Type B pancreatic cell (in vitro differentiated cells): ENCODE measurements at places on chromosomes 3 and 15. TPM values are rescaled to one million over a fixed set of nuclear protein-coding genes. Genes with fewer than 3 reads are reported as not detected.
A peak's percentile ranks its signal among the peaks of the same experiment; 100 is the strongest.

DNA sequence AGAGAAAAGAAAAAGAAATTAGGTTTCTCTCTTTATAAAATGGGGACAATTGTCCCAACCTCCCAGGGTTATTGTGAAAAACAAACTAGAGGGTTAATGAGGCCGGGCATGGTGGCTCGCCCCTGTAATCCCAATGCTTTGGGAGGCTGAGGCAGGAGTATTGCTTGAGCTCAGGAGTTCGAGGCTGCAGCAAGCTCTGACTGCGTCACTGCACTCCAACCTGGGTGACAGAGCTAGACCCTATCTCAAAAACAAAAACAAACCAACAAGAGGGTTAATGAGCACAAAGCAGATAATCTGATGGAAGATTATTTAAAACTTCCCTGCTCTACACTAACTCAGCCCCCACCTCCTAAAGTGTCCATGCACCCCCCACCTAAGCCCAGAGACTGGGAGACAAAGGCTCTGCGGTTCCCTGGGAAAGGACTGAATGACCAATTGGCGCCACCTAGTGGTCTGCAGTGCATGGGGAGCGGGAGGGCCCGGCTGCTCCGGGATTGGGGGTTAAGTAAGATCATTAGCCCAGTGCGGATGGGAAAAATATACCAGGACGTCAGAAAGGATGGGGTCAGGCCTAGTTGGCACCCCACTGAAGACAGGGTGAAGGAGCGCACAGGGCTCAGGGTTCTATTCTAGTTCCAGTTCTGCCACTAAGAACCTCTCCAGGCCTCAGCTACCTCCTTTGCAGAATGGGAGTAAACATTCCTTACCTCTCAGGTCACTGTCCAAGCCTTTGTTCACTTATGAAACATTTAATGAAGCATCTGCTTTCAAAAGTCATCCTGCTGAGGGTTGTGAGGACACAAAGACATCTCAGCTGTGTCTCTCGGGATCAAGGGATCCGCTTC is 15.6 kb downstream of the PIF1 start:
- DNase-seq = peak; percentile 84

DNA sequence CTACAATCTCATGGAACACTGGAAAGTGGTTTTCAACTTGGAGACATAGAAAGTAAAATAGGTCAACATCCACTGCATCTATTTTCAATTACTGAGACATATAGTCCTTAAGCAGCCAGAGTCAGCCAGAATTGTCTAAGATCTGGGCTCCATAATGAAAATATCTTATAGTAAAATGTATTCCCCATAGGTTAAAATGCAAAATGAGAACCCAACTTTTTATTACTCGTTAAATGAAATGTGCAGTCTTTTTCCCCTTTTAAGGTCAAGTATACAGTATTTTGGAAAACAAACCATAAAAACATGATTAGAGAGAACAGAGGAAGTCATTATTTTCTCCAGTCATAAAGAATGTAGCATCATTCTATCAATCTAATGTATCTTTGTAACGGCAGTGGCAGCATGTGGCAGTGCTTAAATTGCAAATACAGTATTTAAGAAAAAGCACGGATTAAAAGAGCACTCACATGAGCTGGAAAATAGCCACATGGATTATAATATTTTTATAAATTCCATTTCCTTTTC is 64.4 kb upstream of the CPB1 start:
- DNase-seq = no peak

- DNase-seq = no peak
These were observed 74.2 kb upstream of the GAP43 start for GRCh38 chr3:115549071-115549470.

DNA sequence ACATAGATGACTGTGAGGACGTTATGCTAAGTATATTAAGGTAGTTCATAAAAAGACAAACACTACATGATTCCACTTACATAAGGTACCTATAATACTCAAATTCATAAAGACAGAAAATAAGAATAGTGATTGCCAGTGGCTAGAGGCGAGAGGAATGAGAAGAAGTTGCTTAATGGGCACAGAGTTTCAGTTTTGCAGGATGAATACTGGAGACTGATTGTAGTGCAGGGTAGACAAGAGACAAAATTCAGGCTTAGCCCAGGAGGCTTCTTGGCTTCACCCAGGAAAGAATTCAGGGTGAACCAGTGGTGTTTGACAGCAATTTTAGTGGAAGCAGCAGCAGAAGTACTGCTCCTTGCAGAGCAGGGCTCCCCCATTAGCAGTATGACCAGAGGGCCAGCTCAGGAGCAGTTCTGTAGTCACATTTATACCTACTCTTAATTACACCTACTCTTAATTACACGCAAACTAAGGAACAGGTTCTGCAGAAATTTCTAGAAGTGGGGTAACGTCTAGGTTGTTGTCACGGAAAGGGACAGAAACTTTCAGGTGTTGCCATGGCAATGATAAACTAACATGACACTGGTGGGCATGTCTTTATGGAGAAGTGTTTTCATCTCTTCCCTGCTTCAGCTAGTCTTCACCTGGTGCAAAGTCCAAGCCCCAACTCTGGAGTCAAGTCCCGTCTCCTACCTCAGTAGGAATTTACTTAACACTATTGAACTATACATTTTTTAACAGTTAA is 55.2 kb downstream of the TBL1XR1 start:
- no peak for DNase-seq

- DNase-seq = no peak
These were observed 7.2 kb downstream of the TNFAIP8L3 start for GRCh38 chr15:51087513-51087912.

DNA sequence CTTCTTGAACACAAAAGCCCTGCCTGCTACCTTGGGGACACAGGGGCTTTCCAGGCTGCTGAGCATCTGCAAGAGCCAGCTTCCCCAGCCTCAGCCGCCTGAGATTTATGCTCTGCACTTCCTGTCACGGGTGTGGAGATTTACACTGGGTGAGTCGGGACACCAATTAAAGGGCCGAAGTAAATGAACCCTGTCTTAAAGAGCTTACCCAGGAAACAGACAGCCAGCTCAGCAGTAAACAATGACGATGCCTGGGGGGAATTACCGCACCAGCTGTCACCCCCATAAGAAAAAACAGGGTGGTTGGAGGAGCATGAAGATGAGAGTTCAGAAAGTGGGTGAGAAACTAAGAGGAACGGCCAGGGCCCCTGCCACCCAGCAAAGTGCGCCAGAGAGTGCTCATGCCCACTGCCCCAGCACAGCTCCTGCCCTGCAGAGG is 37.5 kb upstream of the IQSEC1 start:
- no peak for DNase-seq

GRCh38 chr3:136194409-136195257 is 1.5 kb downstream of the MSL2 start:
- DNase-seq = no peak

- no peak for DNase-seq
These were observed 57.1 kb downstream of the CHAC1 start for GRCh38 chr15:41010345-41010744.

- peak; percentile 64 for DNase-seq
These were observed 5.7 kb downstream of the MAN2C1 start for GRCh38 chr15:75362642-75363249.

- no peak for DNase-seq
These were observed 41.3 kb upstream of the ICE2 start for GRCh38 chr15:60520013-60520824.

DNA sequence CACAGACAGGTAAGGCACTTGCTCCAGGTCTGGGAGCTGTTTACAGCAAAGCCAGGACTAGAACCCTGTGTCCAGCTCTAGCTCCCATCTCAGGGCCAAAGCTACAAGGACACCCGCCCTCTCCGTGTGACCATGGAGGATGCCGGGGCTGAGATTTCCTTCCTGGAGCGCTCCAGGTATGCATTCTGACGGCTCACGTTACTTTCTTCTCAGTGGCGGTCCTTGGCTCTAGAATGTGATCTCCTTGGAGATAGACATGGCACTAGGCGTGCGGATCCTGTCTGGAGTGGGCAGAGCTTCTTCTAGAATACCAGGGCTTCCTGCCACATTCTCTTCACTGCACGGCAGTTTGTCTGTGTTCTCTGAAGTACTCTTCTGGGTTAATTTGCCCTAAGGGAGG is 185.7 kb downstream of the OPA1 start:
- DNase-seq = no peak

GRCh38 chr3:49609815-49610214 is 55.5 kb downstream of the BSN start:
- DNase-seq = peak; percentile 40

- DNase-seq = no peak
These were observed 189.8 kb downstream of the KLF13 start for GRCh38 chr15:31516440-31516839.

- no peak for DNase-seq
These were observed 970.5 kb upstream of the NR2F2 start for GRCh38 chr15:95359966-95360365.

GRCh38 chr15:62125773-62126172 is 39.3 kb downstream of the C2CD4B start:
- no peak for DNase-seq

DNA sequence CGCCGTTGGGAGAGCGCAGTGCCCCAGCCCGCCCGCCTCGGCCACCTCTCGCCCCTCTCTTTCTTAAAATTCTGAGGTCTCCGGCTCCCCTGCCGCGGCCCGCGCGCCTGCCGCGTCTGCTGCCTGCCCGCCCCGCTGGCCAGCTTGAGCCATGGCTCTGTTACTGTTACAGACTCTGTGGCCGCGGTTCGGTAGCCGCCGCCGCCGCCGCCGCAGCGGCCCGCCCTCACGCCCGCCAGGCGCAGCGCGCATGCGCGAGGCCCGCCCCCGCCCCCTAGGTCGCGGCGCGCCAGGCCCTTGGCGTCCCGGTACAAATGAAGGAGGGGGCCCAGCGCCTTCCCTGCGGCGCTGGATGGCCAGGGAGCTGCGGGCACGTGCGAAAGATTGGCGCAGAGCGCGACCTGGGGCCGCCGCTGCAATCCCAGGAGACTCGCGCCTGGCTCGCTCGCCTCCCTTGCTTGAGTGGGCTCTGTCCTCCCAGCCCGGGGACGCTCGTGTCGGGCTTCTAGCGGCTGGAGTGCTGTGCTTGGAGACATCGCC is at the start of gene ONECUT1:
ONECUT1 (minus strand) TSS at position 168 of the 540 bp plus-strand sequence. CDS start 452 bp downstream, outside the sequence.
- DNase-seq = no peak

- DNase-seq = no peak
These were observed 104.5 kb downstream of the LSAMP start for GRCh38 chr3:116340680-116341216.

- DNase-seq = no peak
These were observed 11.4 kb downstream of the CCDC14 start for GRCh38 chr3:123949641-123950040.

DNA sequence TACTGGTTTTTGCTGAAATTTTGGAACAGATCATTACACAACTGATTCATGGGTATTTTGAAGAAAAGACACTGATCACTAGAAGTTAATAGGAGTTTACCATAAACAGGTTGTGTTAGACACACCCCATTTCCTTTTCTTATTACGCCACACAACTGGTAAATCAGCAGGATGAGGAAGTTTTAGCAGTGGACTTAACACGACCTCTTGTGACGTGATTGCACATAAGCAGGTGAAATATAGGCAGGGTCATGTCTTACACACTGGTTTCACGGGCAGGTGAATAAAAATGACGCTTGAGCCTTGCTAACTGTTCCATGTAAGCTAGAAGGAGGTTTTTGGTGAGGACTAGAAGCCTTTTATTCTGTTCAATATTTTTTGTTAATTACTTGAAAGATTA is 27.1 kb upstream of the TPRG1 start:
- DNase-seq = no peak

- peak; percentile 76 for DNase-seq
These were observed 36.0 kb downstream of the TSPAN3 start for GRCh38 chr15:77034695-77035489.

GRCh38 chr3:41111011-41111410 is 88.3 kb upstream of the CTNNB1 start:
- no peak for DNase-seq

DNA sequence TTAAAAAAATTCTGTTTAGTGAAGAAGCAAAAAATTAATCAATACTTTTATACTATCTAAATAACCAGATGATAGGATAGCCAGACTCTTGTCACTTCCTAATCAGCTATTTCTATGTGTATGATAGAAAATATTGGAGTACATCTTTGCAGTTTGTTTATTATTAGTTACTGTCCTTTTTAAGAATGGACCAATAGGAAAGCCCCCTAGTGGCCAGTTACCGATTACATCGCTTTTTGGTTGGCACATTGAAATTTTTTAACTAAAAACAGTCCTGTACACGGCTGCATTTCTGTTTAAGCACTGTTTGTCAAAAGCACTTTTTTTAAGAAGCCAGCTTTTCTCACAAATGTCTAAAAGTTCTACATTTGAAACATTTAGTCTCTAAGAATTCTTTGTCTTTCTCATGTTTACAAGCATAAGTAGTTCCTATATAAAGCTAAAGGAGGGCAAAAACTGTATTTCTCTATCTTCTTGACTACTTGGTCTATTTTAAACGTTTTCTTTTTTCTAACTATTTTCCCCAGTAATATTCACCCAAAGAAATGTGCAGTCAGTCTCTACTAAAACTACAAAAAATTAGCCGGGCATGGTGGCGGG is 253.2 kb upstream of the LRTM1 start:
- DNase-seq = no peak

- no peak for DNase-seq
These were observed 36.7 kb upstream of the SLC7A14 start for GRCh38 chr3:170622369-170623159.

GRCh38 chr15:63381301-63382204 is at the start of gene CA12:
Gene CA12 (minus strand): TSS chr15:63381846. CDS start chr15:63381720, 126 bp downstream.
- no peak for DNase-seq

DNA sequence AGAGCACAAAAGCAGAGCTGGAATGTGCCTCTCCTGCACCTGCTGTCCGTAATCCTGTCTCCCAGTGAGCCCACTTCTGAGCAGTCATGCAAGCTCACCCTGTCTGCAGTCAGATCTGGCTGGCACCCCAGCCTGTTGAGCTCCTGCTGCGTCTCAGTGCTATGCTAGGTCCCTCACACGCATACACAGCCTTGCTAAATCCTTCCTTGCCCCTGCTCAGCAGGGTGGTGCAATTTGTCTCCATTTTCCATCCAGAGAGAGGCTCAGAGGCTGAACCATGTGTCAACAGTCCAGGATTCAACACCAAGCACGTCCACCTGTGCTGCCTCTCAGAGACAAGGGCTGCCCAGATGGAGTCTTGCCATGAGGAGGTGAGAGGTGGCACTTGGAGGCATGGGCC is 11.0 kb downstream of the POMGNT2 start:
- no peak for DNase-seq

Gene SNAPC5
- 25.3 and 27.8 TPM in 2 replicates for total RNA-seq

Gene RLBP1
- not detected in 2 replicates for total RNA-seq

Gene SLC28A2
- total RNA-seq = 0.14 and 2.4 TPM in 2 replicates

Gene ISLR
- 0.24 and 41.6 TPM in 2 replicates for total RNA-seq

Gene CNTN3
- 1.1 and 7.7 TPM in 2 replicates for total RNA-seq

Gene CD80
- total RNA-seq = 0.10 TPM in 1 of 2 replicates, not detected in the other

Gene SERINC4
- total RNA-seq = 0.14 and 0.17 TPM in 2 replicates

Gene AMIGO3
- total RNA-seq = 0.36 TPM in 1 of 2 replicates, not detected in the other

Gene CLDN18
- 7.3 and 50.8 TPM in 2 replicates for total RNA-seq

Gene PRICKLE2
- 10.0 and 23.6 TPM in 2 replicates for total RNA-seq

Gene ITIH1
- total RNA-seq = 8.0 and 12.2 TPM in 2 replicates

Gene USP50
- 0.48 TPM in 1 of 2 replicates, not detected in the other for total RNA-seq

Gene CELSR3
- total RNA-seq = 9.8 and 10.2 TPM in 2 replicates

Gene PCLAF
- 17.0 and 45.9 TPM in 2 replicates for total RNA-seq

Gene ACKR2
- 3.5 and 3.9 TPM in 2 replicates for total RNA-seq

Gene SYNPR
- 0.55 and 2.3 TPM in 2 replicates for total RNA-seq

Gene GOLGA8J
- total RNA-seq = not detected in 2 replicates

Gene MYL3
- 5.4 and 20.8 TPM in 2 replicates for total RNA-seq
